ENCODE measurements at places on chromosomes 3 and 15.

DNA sequence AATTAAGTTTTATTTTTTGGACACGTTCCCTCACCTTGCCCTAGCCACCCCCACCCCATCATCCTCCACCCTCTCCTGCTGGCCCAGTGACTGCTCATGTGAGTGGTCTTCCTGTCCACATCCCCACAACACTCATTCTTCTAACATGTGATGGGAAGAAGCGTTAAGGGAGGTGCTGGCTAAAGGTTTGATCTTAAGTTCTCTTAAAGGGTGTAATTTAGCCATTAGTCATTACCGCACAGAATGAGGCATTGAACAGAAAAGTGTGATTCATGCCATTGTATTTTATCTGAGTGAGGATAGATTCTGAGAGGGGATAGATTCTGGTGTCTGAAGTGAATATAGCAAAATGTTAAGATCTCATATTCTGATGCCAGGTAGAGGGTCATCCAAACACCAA is 272.9 kb upstream of the TPM1 start:
- peak; percentile 47 for DNase-seq

GRCh38 chr3:114974387-114974786 is 172.7 kb downstream of the ZBTB20 start:
- no peak for DNase-seq

- no peak for DNase-seq
Measured at GRCh38 chr3:17044855-17045254, 160.1 kb downstream of the PLCL2 start.

GRCh38 chr3:55555873-55556618 is 68.9 kb upstream of the WNT5A start:
- DNase-seq = no peak

Data from cardiac fibroblast (primary cell).